Ammon's horn (tissue), 1 donor: ENCODE measurements at places on chromosomes 3 and 15.

DNA sequence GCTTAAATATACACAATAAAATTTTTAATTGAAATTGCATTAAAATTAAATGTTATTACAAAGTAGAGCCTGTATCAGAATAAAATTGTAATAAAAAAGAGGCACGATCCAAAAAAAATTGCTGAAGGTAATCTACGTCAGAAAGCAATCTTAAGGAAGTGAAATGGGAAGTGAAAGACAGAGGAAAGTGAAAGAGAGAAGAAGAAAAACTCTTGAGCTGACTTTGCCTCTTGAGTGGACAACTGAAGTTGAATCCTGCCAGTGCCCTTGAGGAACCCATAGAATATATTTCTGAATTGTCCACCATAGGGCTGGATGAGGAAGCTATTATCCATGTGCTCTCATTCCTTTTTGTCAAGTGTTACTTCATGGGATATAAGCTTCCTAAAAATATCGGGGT lies 285.1 kb upstream of the STAC start:
- DNase-seq = peak; percentile 18

GRCh38 chr3:112061152-112061551 lies 25.0 kb upstream of the C3orf52 start:
- DNase-seq = no peak

DNA sequence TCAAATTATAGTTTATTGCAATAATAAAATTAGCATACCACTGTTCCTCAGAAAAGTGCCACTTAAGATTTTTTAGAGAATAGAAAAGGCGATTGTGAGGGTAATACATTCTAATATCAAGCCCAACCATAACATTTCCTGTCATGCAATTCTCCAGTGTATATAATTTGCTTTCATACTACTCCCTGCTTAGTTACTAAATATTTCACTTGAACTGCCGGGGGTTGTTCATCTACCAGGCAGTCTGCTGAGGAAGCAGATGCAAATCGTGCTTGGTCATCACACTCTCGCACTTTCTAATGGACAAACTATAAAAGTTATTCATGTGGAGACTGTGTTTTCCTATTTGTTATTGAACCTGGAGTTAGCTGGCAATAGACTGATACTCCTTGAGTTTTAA lies 645.6 kb upstream of the CBLB start:
- DNase-seq = no peak

- DNase-seq = no peak
These were observed 159.0 kb downstream of the FRMD5 start for GRCh38 chr15:44035781-44036699.

DNA sequence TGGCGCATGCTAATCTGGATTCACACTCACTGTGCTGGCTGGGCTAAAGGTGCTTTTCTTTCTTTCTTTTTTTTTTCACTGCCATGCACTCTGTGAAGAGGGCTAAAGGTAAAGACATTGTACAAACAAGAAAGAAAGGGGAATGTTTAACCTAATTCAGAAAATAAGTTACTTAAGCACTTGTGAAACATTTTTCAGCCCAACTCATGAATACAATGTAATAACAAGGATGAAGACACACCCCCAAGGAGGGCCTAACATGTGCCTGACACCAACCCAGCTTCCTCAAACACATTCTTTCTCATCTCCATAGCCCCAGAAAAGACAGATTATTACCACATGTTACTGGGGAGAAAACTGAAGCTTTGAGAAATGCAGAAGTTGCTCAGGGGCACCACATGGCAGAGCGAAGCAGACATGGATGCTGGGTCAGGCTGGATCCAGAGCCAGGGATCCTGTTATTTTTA lies 5.7 kb downstream of the STIMATE start:
- DNase-seq = peak; percentile 53

DNA sequence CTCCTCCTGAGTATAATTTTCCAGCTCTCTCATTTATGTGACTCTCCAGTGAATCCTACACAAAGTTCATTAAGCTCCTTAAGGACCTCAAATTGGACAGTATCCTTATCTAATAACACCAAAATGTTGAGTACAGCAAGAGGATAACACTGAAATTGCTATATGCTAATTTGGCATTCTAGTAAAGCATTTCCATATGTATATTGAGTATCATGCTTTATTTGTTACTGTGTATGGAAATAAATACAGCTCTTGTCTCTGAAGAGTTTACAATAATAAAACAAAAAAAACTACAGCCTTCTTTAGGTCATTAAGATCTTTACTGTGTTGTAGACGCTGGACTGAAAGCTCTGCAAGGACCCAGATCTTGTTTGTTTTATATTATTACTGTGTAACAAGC lies 1341.3 kb downstream of the ROBO1 start:
- no peak for DNase-seq

GRCh38 chr15:87959662-87960061 lies 296.9 kb downstream of the NTRK3 start:
- no peak for DNase-seq

GRCh38 chr3:179265092-179265491 lies 14.2 kb upstream of the KCNMB3 start:
- DNase-seq = no peak

GRCh38 chr15:57667171-57667849 lies 39.2 kb upstream of the POLR2M start:
- DNase-seq = peak; percentile 35

DNA sequence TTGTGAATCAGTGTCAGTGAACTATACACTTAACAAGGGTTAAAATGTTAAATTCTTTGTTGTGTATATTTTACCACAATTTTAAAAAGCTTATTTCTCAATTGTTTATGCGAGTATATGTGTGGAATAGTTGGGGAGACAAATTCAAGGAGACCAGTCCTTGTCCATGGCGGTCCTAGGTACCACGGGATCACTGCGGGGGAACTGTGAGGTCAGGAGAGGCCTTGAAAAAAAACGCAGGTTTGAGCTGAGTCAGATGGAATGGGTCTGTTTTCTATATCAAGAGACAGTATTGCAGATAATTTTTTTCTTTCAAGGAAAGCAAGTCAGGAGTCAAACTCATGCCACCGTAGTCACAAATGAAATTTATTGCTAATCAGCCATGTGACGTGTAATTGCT lies 18.5 kb downstream of the IGF1R start:
- DNase-seq = no peak

GRCh38 chr3:71710906-71711494 lies 14.2 kb downstream of the EIF4E3 start:
- peak; percentile 82 for DNase-seq

DNA sequence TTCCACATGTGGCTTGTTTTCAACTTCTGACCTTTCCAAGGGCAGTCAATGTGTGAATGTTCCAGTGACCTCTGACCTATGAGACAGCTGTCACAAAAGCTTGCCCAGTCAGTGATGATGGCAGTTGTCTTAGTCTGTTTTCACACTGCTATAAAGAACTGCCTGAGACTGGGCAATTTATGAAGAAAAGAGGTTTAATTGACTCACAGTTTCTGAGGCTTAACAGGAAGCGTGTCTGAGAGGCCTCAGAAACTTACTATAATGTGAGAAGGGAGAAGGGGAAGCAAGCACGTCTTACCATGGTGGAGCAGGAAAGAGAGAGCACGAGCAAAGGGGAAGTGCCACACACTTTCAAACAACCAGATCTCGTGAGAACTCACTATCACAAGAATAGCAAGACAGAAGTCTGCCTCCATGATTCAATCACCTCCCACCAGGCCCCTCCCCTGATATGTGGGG lies 95.6 kb downstream of the ECT2 start:
- no peak for DNase-seq

GRCh38 chr3:172089250-172089649 lies 49.9 kb downstream of the FNDC3B start:
- no peak for DNase-seq

DNA sequence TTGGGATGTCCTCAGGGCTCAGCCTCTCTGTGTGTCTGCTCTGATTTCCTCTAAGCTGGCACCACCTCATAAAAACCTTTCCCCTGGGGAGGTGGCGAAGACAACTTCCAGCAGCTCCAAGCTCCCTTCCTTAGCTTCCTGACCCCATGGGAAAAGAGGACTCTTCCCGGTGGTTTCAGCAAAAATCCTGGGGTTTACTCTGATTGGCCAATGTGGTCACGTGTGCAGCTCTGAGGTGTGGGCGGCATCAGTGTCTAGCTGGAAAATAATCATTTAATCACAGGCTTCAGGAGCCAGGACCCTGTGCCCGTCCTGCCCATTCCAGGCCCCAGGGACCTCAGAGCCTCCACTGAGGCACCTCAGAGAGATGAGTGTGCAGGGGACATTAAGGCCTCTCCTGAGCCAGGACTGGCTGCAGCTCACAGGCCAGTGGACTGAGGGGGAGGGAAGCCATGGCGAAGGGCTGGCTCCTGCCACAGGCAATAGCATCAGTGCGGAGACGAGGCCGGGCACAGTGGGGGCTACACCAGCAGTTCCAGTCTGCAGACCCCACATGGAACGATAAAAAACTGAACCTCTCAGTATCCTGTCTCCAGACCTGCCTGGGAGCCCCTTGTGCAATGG lies 104.1 kb downstream of the TPRA1 start:
- no peak for DNase-seq

DNA sequence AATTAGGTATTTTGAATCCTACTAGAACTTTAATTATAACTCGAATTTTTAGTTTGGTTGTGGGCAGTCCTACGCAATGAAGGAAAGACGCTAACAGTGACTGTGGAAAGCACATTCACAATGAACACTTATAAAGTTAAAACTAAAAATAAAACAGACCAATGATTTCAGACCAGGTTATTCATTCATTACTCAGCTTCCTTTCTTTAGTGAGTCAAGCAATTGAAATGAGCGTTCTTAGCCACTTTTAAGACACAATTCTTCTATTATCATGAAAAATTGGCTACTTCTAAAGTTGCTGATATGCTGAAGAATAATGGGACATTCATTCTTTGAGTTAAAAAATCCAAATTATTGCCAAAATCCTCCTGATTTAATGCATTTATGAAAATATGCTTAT lies 66.0 kb upstream of the CMSS1 start:
- DNase-seq = no peak

GRCh38 chr3:117433427-117433826 lies 723.8 kb downstream of the TUSC7 start:
- DNase-seq = no peak

GRCh38 chr15:61275901-61276300 lies 46.8 kb upstream of the RORA start:
- DNase-seq = no peak

DNA sequence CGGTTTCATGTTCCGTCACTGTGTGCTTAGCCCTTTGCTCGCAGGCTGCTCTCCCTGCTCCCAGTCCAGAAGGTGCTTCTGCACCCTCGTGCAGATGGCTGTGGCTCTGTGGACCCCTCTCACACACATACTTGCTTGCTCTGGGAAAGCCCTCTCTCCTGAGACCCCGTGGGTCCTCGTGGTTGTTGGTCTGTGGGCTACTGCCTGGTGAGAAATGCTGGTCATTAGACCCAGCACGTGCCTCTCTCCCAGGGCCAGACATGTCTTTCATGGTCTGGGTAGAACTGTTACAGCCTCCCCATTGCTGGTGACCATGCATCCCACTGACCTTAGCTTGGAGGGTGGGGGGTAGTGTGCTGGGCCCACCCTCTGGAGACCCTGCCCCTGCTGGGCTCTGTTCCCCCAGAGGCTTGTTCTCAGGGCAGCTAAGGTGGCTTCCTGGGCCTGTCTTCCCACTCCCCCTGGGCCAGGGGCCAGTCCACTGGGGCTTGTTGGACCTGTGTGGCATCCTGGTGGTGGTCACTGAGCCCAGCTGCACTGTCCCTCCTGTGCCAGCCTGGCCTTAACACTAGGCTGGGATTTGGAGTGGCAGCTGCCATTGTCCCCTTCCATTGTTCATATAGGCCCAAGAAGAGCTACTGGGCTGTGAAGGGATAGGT lies 10.6 kb downstream of the C15orf39 start:
- no peak for DNase-seq

- DNase-seq = no peak
These were observed 170.3 kb downstream of the MOBP start for GRCh38 chr3:39637807-39638206.

- DNase-seq = no peak
These were observed 2.0 kb downstream of the CCR5 start for GRCh38 chr3:46372492-46373359.

DNA sequence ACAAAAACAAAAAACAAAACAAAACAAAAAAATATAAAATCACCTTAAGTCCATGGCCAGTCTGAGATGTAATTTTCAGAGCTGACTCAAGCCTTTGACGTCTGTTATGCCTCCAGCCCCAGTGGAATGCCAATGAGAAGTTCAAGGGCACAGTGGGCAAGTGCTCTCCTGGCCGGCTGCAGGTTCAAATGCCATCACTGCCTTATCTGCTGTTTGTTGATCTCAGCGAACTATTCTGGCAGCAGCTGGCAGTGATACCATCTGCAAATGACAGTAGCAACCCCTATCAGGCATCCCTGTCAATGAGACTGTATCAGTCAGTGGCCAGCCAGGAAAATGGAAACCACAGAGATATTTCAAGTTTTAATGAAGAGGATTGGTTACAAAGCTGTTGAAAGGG lies 10.8 kb upstream of the PDE8A start:
- no peak for DNase-seq

- no peak for DNase-seq
These were observed 105.2 kb downstream of the CBLB start for GRCh38 chr3:105763659-105764036.

GRCh38 chr3:15964605-15965442 lies 167.0 kb upstream of the ANKRD28 start:
- no peak for DNase-seq

GRCh38 chr3:106347350-106347749 lies 478.5 kb upstream of the CBLB start:
- no peak for DNase-seq

- no peak for DNase-seq
These were observed 72.0 kb upstream of the TTBK2 start for GRCh38 chr15:42992626-42993025.

- DNase-seq = peak; percentile 79
These were observed 30.2 kb downstream of the KCNAB1 start for GRCh38 chr3:156150434-156151066.

GRCh38 chr3:12193485-12194165 lies 34.9 kb upstream of the TIMP4 start:
- DNase-seq = no peak

DNA sequence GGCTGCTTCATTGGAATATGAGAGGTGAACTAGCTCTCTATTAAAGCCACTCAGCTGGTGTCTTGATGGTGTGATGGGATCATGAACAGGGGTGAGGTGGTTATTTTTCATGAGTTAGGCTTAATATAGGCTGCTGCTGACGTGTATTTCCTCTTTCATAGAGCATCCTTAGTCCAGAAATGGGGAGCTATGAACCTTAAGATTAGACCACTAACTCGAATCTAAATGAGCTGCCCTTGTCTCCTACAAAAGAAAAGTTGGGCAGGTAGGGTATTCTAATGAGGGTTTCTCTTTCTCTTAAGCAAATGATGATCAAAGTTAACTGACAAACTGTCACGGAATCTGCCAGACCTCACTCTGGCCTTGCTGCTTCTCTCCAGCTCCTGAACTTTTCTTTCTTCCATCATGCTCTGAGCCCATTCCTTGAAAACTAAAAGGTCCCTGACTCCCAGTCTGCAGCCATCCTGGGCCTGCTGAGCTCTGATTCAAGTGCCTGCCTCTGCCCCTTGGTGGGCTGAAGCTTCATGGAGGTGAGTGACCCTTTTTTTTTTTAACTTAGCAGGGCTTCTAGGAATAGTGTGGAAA lies at the start of gene TRIM69:
TSS of gene TRIM69 (plus strand) at position 348 of the 585 bp plus-strand sequence. CDS start at position 525, 177 bp downstream.
- no peak for DNase-seq

GRCh38 chr15:100661156-100661555 lies 58.8 kb downstream of the ASB7 start:
- DNase-seq = peak; percentile 12

- DNase-seq = no peak
These were observed 19.3 kb downstream of the LSAMP start for GRCh38 chr3:116426036-116426435.
